ENCODE measurements at places on chromosomes 6 and 20.
A peak's percentile ranks its signal among the peaks of the same experiment; 100 is the strongest.

- DNase-seq: no peak
Measured at GRCh38 chr6:16807956-16808355, 46.7 kb upstream of the ATXN1 start.

GRCh38 chr6:2387445-2387844 lies 142.0 kb upstream of the GMDS start:
- no peak for DNase-seq

DNA sequence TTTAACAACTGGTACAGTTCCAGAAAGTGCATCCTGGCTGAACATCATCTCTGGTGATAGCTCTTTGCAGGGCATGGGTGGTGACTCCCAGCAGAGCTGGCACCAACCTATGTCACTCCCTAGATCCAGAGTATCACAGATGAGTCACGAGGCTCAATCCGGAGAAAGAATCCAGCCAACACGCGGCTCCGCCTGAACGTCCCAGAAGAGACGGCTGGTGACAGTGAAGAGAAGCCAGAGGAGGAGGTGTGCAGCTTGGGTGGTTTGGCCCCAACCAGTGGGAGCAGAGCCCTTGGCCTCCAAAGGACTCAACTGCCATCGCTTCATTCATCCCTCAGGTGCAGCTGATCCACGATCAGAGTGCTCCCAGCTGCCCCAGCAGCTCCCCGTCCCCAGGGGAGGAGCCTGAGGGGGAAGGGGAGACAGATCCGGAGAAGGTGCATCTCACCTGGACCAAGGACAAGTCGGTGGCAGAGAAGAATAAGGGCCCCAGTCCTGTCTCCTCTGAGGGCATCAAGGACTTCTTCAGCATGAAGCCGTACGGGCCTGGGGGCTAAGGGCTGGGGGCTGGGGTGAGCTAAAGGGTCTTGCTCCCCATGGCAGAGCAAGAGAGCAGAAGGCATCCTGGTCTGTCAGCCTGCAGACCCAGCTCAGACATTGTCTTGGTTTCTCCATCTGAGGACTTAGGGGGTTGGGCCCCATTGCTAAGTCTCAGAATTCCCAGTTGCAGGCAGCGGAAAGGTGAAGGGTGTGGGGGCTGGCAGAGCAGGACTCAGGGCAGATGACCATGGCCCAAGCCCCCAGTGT lies 27.2 kb downstream of the SLC12A5 start:
- DNase-seq: no peak

DNA sequence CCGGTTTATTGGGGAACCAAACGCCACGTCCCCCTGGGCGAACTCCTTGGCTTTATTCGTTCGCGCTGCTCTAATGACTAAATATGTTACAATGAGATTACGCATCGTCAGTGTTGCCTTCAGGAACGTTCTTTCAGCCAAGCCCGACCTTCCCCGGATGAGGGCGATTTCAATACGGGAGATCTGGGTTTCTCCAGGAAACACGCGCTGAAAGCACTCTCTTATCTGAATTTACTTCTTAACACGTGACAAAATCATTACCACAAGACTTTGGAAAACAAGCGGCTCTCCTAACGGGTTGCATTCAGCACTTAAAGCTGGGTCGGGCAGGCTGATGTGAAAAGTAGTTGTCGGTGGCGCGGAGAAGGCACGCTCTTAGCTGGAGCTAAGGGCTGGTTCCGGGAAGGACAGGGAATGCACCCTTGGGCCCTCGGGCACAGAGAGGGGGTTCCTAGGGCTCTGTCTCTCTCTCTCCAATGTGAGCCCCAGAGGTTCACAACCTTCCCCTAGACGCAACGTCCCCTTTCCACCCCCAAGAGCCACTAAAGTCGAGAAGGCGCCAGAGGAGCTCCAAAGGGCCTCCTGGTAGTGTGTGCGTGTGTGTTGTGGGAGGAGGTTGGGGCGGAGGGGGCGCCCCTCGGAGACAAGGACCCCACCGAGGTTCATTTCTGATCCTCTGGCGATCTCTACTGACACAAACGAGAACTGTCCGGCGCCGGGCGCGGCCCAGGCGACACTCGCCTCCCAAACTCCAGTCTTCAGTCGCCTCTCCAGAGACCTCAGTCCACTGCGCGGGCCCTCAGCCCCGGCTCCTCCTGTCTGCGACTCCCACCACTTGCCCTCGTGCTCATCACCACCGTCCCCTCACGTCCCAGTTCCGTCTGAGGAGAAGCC lies 7.1 kb upstream of the NKX2-2 start:
- DNase-seq: no peak

DNA sequence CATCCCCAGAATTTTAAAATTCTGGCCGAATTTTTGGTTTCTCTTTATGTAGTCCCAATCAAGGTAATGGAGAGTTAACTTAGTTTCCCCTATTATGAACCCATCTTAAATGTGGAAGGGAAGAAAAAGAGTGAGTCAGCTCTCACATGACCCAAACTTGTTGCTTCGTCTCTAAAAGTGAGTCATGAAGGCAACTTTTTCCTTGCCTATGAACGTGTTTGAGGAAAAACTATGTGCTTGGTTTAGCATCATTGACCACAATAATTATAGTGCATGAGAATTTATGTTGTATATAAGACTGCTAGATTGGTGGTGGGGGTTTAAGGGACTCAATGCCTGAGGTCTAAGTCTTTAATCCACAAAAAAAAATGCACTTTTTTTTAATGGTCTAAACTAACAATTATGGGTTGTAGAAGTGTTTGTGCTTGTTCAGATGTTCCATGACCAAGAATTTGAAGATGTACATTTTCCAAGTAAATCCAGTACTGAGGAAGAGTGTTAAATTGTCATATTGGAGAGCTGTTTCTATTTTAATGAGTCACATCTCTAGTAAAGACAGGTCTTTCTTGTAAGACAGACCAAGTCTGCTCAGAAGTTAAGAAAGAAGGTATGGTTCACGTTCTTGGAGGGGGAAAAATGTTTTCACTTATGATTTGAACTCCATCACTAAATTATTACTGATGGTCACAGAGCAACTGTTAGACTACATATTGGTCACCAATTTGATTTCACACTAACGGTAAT lies 409.9 kb upstream of the MARCKS start:
- peak; percentile 81 for DNase-seq

GRCh38 chr20:7470912-7471311 lies 469.3 kb downstream of the HAO1 start:
- DNase-seq: no peak

DNA sequence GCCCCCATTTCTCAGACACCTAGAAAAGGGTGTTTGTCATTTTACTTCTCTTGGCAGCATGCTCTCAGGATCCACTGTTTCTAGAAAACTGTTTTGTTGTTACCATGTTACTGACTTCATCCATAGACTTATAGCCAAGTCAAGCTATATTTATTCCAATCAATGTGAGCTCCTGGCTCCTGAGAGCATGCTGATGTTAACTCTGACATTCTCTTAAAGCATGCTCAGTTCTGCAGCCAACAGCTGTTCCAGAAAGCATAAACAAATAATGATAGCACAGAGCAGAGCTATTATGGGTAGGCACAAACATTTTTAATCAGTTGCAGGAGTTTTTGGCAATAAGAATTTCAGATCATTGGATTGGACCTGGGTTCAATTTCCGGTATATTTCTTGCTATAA lies 92.4 kb upstream of the CEP85L start:
- DNase-seq: no peak

DNA sequence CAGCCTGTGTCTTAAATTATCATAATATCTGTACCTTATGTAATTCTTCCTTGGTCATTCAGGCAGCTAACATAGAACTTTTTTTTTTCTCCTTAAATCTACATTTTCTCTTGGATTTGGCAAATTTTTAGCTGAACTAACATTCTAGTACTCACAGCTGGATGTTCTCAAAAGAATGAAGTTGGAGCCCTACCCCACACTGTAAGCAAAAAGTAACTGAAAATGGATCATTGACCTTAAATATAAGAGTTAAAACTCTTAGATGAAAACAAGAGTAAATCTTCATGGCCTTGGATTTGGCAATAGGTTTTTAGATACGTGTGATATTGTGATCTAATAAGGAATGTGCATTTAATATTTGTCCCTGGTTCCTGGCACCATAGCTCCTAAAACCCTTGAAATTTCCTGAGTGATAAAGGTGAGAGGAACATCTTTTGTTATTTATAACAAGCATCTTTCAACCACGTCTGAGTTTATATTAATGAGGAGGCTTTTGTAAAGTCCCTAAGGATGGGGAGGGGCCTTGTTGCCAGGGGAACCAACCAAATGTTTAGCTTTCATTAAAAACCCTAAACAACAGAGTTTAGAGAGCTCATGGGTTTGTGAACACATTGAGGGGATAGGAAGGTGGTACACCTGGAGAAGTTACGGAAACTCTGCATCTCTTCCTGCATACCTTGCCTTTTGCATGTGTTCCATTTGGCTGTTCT lies 106.1 kb upstream of the ADGRF4 start:
- DNase-seq: no peak

DNA sequence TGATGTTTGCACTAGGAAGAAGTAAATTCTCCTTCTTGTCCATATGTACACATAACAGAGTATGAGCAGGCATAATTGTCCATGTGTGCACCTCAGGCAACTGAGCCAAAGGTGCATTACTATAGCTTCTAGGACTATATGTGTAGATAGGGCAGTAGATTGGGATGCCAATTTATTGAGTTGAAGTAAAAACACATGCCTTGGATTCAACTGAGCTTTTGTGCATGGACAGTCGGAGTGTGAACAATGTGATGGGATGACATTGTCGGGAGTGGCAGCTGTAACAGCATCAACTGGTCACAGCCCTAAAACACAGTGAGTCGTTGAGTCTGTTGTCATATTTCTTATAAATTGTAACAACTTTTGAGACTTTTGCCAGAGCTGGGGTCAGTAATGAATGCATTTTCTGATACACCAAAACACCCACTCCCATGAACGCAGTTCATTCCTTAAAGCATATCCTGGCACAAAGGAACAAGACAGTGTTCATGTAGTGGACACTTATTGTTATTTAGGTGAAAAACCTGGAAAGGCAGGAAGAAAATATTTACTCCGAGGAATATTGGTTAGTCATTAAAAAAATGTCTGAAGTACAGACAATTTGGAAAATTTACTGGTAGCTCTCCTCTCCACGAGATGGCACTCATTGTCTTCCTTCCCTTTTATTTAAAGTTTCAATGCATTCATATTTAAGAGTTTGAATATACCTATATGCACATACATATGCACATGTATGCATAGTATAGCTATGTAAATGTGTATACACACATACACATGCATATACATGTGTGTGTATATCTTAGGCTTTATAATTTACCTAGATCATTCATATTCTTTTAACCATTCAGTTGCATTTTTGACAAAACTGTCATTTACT lies 302.0 kb upstream of the STXBP5 start:
- no peak for DNase-seq

DNA sequence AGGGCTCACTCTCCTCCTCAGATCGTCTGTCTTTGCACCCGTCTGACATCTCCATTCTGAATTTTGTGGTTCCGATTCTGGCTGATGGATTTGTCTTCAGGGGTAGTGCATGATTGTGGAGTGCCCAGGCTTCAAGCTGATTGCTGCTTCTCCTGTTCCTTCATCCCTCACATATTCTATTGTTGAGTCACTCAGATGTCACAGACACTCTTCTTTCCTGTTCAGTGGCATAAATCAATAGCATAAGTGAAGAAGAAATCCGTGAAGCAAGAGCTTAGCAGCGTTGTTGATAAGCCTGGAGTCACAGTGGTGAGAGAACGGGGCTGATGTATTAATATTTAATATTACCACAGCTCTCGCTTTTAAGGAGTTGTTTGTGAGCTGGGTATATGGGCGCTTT lies 152.5 kb downstream of the MTHFD1L start:
- no peak for DNase-seq

GRCh38 chr6:124040655-124041054 lies 237.0 kb downstream of the NKAIN2 start:
- no peak for DNase-seq

GRCh38 chr20:46089167-46089416 lies 670 bp downstream of the NCOA5 start:
- no peak for DNase-seq

DNA sequence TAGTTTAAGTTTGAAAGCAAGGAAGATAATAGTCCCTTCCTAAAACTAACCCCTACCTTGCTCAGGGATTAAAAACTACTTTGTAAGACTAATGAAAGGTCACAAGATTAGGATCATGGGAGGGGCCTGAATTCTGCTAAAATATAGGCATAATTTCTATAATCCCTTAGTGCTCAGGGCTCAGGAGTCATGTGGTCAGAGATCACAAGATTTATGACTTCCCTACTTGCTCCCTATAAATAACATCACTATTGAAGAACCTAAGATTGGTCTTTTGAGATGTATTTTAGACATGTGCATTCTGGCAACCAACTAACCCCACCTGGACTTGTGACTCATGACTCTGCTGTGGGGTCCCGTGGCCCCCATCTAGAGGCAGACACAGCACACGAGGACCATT lies 81.1 kb downstream of the STMND1 start:
- DNase-seq: no peak

DNA sequence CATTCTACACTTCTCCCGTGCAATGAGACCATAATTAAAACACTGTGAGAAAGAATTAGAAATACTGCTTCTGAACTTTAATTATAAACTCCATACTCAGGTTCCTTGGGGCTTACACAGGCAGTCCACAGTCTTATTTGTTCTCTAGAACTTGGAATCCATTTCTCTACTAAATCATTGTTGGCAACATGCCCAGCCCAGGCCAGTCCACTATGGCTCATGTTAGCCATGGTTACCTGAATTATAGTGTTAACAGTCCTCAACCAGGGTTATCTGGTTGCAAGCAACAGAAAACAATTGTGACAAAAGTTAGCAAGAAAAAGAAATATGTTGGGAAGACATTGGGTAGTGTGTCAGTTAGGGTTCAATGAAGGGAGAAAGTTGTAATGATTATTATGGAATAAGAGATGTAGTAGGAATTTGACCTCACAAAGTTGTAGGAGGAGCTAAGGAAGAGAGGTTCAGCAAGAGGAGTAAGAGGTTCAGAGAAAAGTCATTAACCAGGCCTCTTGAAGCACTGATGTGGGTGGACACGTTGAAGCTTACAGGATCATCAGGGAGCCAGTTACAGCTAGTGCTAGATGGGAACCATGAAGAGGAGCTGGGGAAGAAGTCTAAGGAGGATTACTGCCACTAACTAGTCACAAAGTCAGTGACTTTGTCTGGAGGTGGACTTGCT lies 352.5 kb upstream of the PRND start:
- DNase-seq: no peak

DNA sequence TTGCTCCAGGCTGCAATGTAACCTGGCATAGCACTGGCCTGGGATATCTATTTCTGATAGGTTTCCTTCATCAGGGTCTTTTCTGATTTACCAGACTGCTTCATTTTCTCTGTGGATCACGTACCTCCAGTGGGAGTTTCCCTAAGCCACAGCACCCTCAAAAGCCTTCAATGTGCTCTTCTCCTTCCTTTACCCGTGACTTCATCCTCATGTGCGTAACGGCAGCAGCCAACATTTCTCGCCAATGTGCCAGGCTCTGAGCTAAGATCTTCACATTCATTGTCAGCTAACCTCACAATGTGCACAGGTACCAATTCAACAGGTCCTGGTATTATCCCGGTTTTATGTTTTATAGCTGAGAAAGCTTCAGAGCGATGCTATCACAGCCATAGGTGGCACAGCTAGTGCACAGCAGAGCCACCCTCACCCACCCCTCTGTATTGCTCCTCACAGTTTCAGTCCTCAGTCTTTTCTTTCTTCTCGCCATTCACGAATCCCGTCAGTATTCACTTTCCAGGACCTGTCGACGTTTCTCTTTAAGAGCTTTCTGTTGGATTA lies 58.2 kb downstream of the TNFAIP3 start:
- DNase-seq: no peak

GRCh38 chr6:31717499-31718222 lies 2.5 kb downstream of the LY6G6D start:
- no peak for DNase-seq

- DNase-seq: peak; percentile 65
Measured at GRCh38 chr20:12171923-12172524, 254.3 kb downstream of the BTBD3 start.
